ENCODE measurements at places on chromosomes 2 and 18.

GRCh38 chr2:160371251-160372009, 122.2 kb downstream of the RBMS1 start:
- DNase-seq, result no peak

- no peak for DNase-seq
Observed at GRCh38 chr2:69889302-69889701, 4.5 kb upstream of the SNRNP27 start.

GRCh38 chr2:111691164-111691875, 192.7 kb downstream of the ANAPC1 start:
- DNase-seq, result no peak

DNA sequence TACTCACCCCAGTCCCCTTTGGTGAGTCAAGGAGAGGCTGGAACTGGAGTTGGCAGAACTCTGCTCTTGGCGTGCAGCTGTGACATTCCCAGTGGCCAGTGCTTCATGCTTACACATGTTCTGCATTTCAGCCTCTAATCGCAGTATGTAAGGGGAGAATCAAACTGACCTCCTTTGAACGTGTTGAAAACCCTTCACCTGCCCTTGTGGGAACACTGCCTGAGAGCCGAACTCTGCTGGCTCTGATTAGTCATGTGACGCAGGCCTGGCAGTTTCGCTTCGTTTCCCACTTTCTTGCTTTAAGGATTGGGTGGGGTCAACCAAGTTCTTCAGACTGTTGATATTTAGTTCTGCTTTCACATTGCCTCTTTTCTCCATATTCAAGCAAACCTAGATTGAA, 173.8 kb upstream of the BCL2L11 start:
- DNase-seq, result no peak

DNA sequence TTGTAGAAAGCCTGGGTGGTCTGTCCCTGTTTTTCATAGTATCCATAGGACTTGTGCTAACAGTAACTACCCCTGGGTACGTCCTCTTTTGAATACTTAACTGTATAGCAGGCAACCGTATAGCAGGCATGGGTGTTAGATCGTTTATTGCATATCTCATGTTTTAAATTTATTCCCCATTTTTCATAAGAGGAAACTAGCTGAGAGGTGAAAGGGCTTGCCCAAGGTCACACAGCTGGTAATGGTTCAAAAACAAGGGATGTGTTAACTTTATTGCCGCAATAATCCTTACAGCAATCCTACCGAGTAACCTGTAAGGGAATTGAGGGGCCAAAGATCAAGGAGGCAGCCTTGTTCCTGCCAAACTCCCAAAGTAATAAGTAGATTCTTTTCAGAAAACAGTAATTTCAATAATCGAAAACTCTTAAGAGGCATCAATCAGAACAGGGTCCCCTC, 990 bp upstream of the MGAT4A start:
- DNase-seq, result no peak

DNA sequence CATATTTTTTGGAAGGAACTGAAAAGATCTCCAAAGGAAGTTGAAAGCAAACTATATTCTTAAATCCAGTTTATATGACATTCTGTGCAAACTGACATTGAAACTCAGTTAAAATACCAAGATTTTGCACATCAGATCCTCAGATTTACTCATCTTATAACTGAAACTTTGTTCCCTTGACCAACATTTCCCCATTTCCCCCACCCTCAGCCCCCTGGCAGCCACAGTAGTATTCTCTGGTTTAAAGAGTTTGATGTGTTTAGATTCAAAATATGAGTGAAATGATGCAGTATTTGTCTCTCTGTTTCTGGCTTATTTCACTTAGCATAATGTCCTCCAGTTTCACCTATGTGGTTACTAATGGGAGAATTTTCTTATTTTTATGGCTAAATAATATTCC, 99.2 kb upstream of the ITGA4 start:
- no peak for DNase-seq

- no peak for DNase-seq
Observed at GRCh38 chr18:50973367-50974126, 5.7 kb downstream of the ELAC1 start.

- no peak for DNase-seq
Observed at GRCh38 chr2:214624166-214624760, 185.2 kb downstream of the BARD1 start.

DNA sequence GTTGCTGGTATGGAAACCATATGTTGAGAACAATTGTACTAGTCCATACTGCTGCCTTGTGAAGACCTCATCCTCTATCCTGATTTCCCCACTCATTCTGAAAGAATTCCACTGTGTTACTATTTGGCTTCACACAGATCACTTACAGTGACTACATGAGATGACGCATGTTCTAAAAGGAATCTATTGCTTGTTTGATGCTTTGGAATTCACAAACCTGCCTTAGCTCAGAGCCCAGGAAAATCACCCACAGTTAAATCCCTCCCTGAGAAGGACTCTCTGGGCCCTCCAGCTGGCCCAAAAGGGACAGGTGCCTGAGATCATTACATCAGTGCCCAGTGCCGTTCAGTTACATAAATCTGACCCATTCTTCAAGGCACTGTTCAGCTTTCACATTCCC, 45.3 kb downstream of the KLHL29 start:
- DNase-seq, result no peak

DNA sequence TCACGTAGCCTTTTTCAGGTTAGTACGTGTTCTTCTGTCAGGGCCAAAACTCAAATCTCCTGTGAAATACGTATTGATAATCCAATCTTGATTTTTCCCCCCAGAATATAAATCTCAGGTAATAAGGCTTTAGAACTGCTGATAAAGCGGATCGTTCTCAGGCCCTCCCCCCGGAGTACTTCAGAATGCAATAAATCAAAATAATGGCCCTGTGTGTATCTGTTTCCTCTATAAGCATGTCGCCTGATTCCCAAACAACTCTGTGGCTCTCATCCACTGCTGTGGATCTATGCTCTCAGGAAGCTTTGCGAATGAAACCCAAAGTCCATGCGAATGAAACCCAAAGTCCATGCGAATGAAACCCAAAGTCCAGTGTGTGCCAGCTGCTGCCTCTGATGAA, 49.4 kb downstream of the IMPA2 start:
- no peak for DNase-seq

DNA sequence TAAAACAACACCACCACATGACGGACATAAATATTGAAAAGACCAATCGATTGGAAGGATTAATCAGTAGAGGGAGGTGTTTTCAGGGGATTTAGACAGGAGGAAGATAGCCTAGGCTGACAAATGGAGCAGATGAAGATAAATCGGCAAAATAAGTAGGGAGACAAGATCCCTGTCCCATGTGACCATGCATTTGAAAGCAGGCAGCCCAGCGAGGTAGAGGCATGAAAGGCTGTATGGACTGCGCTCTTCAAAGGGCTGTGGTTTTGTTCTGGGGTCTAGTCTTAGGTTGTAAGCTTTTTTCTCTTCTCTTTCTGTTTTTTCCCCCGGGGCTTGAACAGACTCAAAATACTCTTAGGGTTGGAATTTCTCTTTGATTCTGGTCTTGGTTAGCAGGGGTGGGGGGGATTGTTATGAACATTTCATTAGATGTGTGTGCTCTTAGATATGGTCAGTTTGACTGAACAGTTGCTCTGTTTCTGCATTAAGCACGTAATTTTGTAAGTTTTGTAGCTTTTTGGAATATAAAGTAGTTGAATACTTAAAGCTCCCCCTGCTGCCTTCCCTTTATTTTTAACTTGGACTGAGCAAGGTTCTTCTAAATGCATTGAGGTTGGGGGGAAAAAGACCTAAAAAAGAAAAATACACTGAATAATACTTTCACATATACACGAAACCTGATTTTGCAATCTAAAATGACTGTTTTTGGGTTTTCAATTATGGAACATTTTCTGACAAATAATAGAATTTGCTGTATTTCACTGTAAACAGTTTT, 32.2 kb downstream of the ZNF532 start:
- no peak for DNase-seq

- no peak for DNase-seq
Observed at GRCh38 chr2:223594259-223594658, 7.9 kb downstream of the SCG2 start.

- no peak for DNase-seq
Observed at GRCh38 chr2:45759310-45759851, 107.9 kb downstream of the PRKCE start.

DNA sequence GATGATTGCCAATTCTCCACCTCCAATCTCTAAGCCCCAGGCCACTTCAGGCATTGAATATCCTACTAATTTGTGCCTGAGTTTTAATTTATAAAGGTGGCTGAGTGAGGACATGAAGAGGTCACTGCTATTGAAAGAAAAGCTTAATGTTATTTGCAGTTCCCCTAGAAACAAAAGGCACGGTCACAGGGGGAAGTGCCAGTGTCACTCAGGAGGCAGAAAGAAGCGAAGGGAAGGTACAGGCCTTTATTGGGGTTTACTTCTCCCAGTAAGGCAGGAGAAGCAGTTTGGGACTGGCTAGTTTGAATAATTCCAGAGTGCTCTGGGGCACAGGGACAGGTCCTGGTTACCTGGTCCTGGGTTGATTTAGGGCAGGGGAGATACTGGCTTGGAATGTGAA, 1.7 kb upstream of the ABHD1 start:
- no peak for DNase-seq

DNA sequence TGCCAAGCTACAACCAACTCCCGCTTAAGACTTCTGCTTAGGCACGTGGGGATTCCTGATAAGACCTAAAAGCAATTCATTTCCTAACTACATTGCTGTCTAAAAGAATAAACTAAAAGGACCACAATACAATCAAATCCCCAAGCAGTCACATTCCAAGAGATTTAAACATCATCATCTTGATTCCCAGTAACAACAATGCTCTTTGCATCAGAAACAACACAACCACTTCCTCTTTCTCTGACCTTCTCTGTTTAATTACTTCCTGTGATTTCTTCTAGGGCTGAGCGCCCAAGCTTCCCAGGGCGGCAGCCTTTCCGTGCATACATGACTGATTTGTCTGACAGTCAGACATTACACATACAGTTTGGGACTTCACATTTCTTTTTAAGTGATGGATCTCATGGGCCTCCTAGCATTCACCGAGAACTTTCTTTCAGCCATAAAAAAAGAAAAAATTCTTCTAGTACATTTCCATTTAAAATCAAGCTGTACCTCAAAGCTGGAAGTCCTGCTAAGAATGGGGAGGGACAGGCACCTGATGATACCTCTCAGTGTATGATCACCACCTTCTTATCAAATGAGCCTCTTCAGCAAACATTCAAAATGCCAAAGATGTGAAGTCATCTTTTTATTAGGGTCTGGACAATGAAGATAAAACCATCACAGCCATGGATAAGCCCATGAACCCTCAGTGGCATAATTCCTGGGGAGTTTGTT, 11.5 kb downstream of the SPRED2 start:
- no peak for DNase-seq

GRCh38 chr2:232438951-232439757, 16.8 kb upstream of the ALPI start:
- no peak for DNase-seq

- no peak for DNase-seq
Observed at GRCh38 chr2:217922101-217923006, 80.4 kb downstream of the TNS1 start.

GRCh38 chr2:26401739-26402541, at the start of gene DRC1:
Gene DRC1, plus strand, starts transcription at chr2:26401920. Its CDS starts 70 bp downstream, at chr2:26401990.
- DNase-seq, result no peak

GRCh38 chr2:1028831-1029230, 78.2 kb downstream of the SNTG2 start:
- no peak for DNase-seq

GRCh38 chr2:156380117-156380645, 47.7 kb upstream of the NR4A2 start:
- DNase-seq, result no peak

GRCh38 chr2:46375566-46376125, 78.4 kb downstream of the EPAS1 start:
- DNase-seq, result no peak

DNA sequence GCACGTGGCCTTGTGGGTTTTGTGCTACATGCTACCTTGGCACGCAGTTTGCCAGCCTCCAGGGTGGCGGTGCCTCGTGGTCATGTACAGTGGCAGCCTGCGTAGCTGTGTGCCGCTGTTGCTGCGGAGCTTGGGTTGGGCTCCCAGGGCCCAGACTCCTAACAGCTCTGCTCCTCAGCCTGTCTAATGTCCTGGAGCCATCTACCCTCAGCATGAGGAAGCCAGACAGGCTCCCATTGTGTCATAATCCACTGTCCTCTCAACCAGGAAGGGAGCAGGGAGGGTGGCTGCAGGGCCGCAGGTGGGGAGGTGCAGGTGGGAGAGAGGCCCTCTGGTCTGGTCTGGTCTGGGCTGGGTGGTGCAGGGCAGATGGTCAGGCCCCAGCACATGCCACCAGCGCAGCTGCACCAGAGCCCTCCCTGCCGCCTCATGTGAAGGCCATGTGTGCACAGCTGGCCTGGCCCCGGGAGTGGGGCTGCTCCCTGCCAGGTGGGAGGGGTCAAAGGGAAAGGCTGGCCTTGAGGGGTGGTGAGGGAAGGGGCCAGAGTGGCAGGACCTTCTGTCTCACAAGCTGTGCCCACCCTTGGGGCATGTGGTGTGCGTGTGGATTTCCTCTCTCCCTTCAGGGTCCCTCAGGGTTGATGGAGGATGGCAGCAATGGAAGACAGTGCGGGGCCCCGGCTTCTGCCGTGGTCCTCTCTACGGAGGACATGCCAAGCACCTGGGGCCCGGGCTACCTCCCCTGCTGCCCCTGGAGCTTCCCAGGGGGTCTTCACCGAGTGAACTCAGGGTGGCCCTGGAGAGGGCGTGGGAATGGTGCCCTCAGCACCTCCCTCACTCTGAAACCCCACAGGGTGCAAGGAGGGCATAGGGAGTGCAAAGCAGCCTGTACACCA, 4.8 kb downstream of the ATOH8 start:
- no peak for DNase-seq

- DNase-seq, result no peak
Observed at GRCh38 chr18:44848644-44849335, 168.1 kb downstream of the SETBP1 start.

- DNase-seq, result no peak
Observed at GRCh38 chr2:108971661-108972566, 17.1 kb downstream of the EDAR start.

- DNase-seq, result no peak
Observed at GRCh38 chr2:50263728-50264127, 768.2 kb downstream of the NRXN1 start.

DNA sequence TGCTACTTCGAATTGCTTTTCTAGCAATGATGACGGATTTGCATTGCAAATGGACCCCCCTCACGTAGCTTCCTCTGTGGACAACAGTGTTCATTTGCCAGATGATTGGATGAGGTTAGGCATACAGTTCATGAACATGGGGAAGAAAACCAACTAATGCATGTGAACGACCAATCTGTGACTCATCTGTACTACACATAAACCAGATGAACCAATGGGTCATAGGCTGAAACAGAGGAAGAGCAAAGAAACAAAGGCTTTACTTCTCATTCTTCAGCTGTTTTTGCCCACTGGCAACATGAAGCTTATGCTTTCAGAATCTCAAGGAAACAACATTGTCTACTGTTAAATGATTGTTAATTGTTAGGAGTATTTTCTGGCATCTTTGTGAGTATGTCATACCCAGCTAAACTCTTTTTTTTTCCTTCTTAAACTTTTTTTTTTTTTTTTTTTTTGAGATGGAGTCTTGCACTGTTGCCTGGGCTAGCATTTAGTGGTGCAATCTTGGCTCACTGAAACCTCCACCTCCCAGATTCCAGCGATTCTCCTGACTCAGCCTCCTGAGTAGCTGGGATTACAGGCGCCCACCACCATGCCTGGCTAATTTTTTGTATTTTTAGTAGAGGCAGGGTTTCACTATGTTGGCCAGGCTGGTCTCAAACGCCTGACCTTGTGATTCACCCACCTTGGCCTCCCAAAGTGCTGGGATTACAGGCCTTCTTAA, 35.5 kb downstream of the EFEMP1 start:
- DNase-seq, result no peak

Measured in GM12891 (cell line).